Mammary epithelial cell (primary cell): ENCODE measurements at places on chromosomes 12 and 14. TPM values are rescaled to one million over a fixed set of nuclear protein-coding genes. Genes with fewer than 3 reads are reported as not detected.
A peak's percentile ranks its signal among the peaks of the same experiment; 100 is the strongest.

GRCh38 chr12:107014055-107014454, 27.1 kb upstream of the MTERF2 start:
- peak; percentile 41 for DNase-seq

GRCh38 chr12:53096759-53097158, 708 bp upstream of the IGFBP6 start:
- DNase-seq: no peak

GRCh38 chr12:111033281-111034082, 113.1 kb upstream of the MYL2 start:
- DNase-seq: no peak

GRCh38 chr14:23103581-23103980, 1.2 kb downstream of the CIROP start:
- DNase-seq: no peak

BCL2L2 gene
- total RNA-seq: 63.9 and 74.8 TPM in 2 replicates

ZNF385A gene
- 16.0 TPM for total RNA-seq
